ENCODE measurements at places on chromosomes 5 and 9.

DNA sequence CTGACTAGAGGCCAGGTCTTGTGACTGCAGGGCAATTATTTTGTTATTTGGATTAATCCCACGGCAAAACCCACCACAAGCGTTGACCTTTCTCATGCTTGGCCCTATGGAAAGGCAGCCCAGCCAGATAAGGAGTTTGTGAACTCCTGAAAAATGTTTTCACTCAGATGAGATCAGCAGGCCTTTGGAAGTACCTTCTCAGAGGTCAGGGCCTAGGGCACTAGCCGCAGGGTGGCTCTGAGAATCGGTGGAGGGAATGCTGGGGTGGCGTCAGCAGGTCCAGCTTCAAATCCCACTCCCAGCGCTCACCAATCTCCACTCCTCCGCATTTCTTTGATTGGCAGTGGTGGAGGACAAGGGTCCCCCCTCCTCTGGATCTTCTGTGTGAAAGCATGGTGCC, 194.4 kb downstream of the GADD45G start:
- no peak for DNase-seq

DNA sequence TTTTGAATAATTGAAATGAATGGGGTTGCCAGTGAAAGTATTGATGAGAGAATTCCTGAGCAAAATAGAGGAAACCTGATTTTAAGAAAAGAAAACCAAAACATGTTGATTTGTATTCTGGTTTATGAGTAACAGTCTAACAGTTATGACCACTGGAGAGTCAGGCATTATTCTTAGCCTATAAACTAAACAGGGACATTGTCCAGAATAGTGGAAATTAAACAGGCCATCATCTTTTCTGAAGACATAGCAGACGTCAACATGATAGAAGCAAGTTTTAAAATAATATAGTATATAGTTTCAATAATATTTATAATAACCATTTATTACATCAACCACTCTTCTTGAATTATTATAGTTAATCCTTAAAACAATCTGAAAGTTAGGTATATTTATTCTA, 178.3 kb upstream of the MPDZ start:
- no peak for DNase-seq

- no peak for DNase-seq
These were observed 286.0 kb downstream of the ICE1 start for GRCh38 chr5:5708367-5708919.

GRCh38 chr5:31965227-31965626, 208.9 kb downstream of the GOLPH3 start:
- DNase-seq = no peak

GRCh38 chr5:115557667-115558387, 13.3 kb upstream of the FEM1C start:
- no peak for DNase-seq

- DNase-seq = no peak
These were observed 361.9 kb downstream of the CSNK1G3 start for GRCh38 chr5:123873846-123874245.

- DNase-seq = peak; percentile 91
These were observed 18.7 kb upstream of the RNF130 start for GRCh38 chr5:180090098-180090768.

DNA sequence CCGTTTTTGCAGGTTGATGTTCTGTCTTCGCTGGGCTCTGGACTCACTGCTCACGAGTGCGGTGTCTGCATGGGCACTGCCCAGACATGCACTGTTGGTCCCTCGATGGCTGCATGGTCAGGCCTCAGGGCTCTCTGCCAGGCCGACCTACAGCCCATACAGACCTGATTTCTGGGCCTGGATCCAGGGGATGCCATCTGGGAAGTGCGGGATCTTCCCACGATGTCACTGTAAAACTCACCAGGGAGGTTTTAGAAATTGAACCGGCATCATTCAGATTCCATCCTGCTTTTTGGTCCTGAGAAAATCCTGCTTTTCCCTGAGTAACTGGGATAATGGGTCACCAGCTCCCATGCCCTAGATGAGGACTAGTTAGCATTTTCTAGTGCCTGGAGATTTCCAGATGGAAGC, 9.1 kb downstream of the S1PR3 start:
- no peak for DNase-seq

- no peak for DNase-seq
These were observed 10.9 kb upstream of the FRMPD1 start for GRCh38 chr9:37639841-37640240.

GRCh38 chr9:73468716-73469115, 317.1 kb downstream of the ANXA1 start:
- no peak for DNase-seq

- peak; percentile 93 for DNase-seq
These were observed 60.2 kb upstream of the SLC2A8 start for GRCh38 chr9:127336506-127337352.

DNA sequence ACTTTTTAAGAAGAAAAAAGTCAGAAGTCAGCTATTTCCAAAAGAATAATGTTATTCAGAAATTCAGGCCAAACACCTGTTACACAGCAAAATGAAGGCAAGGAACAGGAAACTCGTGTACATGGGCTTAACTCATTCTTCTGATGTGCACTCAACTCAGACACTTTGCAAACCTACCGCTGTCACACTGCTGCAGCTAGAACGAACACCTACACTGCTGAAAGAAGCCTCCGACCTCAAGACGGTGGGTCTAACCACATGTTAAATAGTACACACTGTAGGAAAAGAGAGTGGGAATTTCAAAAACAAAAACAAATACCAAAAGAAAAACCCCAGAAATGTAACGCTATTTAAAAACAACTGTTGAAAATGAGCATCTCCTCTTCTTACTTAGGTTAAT, 384.5 kb downstream of the IRX1 start:
- DNase-seq = no peak

- no peak for DNase-seq
These were observed 2.5 kb downstream of the EGFL7 start for GRCh38 chr9:136665111-136665703.

DNA sequence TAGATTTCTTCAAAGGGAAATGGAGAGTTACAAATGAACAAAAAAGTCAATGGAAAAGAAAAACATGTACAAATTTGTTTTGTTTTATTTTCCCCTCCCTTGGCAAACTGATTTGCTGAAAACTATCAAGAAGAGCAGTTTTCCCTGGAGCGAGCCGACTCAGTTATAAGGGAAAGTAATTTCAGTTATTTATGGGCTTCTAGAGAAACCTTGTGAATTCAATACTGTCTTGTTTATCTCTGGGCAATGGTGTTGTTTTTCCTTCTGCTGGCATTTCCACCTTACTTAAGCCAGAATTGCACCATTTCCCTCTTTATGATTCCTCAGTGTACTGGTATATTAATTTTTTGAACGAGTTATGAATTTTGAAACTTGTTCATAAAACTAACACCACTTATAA, 1163.6 kb downstream of the CDH12 start:
- DNase-seq = no peak

- DNase-seq = peak; percentile 21
These were observed 58.3 kb downstream of the PTTG1 start for GRCh38 chr5:160479926-160480325.

GRCh38 chr5:66144834-66145390, 812 bp downstream of the SREK1 start:
- DNase-seq = no peak

DNA sequence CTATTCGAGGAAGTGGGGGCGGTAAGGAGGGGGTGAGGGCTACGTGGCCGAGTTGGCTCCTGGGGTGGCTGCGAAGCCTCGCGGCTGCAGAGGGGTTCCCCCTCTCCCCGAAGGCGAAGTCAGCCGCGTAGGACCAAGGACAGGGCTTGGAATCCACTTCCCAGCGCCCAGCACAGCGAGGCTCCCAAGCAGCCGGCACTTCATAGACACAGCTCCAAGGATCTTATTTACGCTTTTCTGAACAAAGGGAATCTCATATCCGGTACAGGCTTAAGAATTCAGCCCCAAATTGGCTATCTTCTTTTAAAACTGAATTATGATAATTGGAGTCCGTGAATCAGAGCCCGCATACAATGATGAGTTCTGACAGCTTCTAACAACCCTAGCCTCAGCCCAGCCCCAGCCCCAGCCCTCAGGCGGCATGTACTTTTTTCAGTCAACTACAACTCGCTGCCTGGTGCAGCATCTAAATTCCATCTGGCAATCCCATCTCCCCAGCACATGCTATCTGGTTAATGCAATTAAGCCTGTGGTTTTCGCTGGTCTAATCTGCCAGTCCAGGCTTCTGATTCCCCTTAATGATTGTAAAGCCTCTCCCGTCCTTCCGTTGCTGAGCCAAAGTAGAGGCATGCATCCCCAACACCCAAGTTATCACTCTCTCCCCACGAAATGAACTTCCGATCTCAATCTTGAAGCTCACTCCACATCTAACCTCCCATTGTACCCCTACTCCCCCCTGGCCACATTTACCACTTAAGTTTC, 1.0 kb downstream of the ELAVL2 start:
- DNase-seq = peak; percentile 86

GRCh38 chr9:116934131-116934530, 247.0 kb downstream of the TRIM32 start:
- no peak for DNase-seq

DNA sequence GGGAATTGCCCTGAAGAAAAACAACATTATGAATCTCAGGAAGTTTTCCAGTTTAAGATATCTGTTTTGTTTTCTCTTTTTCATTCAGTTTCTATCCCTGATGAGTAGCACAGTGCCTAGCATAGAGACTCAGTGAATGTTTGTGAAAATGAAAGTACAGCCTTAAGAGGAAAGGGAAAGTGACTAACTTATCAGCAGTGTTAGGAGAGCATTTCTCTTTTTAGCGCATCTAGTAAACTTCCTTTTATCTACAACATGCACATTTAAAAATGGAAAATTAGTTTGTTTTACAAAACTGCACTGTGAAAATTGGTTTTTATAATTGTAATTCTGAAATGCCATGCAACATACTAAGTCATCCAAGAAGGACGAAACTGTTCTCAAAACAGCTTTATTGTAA, 110.8 kb downstream of the SMARCA2 start:
- no peak for DNase-seq

- no peak for DNase-seq
These were observed 148.1 kb downstream of the NPR3 start for GRCh38 chr5:32859211-32859641.

DNA sequence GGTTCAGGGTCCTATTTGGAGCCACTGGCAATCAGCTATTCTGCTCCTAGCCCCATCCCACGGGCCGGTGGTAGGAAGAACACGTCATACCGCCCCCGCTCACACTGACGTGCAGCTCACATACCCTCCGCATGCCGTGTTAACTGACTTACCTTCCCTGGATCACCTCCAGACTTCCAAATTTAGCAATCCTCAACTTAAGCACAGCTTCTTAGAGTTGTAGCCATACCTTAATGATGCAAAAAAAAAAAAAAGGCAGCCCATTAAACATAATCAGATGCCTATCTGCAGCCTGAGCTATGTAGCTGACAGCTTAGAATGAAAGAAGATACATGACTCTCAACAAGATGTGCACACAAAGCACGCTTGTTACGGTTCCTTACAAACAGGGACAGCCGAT, 93.0 kb downstream of the IRX2 start:
- no peak for DNase-seq

GRCh38 chr9:86659413-86660046, 287.8 kb downstream of the GAS1 start:
- DNase-seq = no peak

DNA sequence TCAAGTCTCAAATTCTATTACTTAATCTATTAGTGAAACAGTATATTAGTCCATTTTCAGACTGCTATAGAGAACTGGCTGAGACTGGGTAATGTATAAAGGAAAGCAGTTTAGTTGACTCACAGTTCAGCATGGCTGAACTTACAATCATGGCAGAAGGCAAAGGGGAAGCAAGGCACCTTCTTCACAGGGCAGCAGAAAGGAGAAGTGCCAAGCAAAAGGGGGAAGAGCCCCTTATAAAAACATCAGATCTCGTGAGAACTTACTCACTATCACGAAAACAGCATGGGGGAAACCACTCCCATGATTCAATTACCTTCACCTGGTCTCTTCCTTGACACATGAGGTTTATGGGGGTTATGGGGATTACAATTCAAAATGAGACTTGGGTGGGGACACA, 67.9 kb upstream of the CHSY3 start:
- DNase-seq = no peak

DNA sequence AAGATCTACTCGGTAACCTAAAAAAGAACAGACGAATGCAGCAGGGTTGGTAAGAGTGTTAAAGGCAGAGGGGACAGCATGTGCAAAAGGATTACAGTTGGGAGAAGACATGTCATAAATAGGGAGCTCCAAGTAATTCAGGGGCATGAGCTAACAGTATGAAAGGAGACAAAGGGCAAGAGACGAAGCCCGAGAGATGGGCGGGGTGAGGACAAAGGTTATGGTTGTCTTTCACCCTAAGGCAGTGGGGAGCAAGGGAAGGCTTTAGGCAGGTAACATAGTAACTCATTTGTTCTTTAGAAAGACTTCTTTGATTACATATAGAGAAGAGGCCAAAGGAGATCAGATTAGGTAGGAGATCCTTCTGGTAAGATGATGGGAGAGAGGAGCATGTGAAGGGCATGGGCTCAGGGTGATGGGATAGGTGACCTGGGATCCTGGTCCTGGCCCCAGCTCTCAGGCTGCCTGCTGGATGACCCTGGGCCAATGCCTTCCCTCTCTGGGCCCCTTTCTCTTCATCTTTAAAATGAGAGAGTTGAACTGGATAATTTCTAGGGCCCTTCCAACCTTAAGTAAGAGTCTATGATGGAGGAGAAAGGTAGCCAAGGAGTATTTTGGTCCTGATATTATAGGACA, 19.5 kb downstream of the MORN5 start:
- DNase-seq = no peak

DNA sequence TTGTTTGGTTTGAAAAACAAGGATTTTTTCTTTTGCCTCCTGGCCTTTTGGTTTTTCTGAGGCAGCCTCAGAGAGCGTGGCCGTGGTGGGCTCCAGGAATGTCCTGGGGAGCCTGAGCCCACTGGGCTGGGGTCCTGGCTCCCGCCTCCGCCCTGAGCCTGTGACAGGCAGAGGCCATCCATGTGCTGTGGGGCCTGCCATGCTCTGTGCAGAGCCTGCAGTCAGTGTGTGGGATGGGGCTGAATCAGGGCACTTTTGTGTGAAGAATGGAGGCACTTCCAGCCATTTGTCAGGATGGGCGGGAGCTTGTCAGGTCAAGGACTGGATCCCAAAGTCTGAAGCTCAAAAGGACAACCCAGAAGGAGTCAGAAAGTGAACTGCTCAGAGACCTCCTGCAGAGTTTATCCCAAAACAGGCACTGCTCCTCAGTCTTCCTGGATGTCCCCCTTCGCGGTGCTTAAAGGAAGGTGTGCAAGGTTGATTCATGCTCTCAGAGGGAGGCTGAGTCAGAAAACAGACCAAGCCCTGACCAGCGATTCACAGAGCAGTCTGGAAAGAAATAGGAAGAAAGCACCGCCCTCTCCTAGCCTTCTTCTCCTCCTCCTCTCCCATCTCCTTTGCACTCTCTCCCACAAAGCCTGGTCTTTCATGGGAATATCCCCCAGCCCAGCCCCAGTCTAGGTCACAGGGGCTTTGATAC, 53.2 kb downstream of the MVB12B start:
- no peak for DNase-seq

Data from posterior cingulate gyrus (tissue), 11 donors.